ENCODE measurements at places on chromosomes 4 and X. TPM values are rescaled to one million over a fixed set of nuclear protein-coding genes. Genes with fewer than 3 reads are reported as not detected.

DNA sequence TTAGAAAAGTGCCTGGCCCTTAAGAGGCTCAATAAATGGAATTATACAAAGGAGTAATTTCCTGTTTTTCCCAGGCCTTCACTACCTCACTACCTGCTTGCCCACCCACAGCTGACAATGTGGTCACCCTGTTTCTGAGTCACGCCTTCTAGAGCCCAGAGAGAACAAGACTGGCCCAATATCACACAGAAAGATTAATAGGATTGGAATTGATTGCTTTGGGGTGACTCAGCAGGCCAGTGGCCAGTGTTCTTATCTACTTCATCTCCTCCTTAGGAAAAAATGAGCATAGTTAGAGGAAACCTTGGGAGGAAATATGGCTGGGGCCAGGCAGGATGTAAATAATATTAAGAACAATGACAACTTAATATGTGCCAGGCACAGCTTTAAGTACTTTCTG lies 4.5 kb upstream of the FGF16 start:
- no peak for DNase-seq

Gene GABRG1
- total RNA-seq, result not detected

DNA sequence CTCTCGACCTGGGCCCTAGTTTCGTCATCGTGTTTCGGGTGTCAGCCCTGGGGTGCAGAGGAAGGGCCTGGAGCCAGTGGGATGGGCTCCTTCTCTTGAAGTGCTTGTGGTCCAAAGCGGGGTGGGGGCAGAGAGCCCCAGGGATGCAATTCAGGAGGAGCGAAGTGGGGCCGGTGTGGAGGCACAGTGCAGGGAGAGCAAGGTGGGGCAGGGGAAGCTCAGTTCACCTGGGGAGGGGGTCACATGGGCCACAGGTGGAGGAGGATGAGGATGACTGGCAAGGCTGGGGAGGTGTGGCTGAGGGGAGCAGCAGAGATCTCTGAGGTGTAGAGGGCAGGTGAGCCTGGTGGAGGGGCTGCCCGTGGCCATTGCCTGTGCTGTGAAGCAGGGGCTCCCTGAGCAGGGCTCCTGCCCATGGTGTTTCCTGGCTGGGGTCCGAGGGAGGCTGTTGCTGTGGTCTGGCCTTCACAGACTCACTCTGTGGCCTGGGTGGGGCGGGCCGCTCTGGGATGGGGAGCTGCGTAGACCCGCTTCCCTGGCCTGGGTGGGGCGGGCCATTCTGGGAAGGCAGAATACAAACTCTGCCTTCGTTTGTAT lies 6.9 kb downstream of the SORCS2 start:
- no peak for DNase-seq

- DNase-seq, result no peak
These were observed 2.7 kb downstream of the RASL11B start for GRCh38 chr4:52864793-52865192.

Gene TLR6
- total RNA-seq, result 7.3 TPM

Gene SCML2
- 1.2 TPM for total RNA-seq

- no peak for DNase-seq
These were observed at the start of gene LNX1 for GRCh38 chr4:53591372-53591892. Gene LNX1, minus strand, starts transcription at chr4:53591486. Its CDS starts 17,484 bp downstream, at chr4:53574002.

Gene CT55
- total RNA-seq, result not detected

Gene FAM9C
- total RNA-seq, result not detected

DNA sequence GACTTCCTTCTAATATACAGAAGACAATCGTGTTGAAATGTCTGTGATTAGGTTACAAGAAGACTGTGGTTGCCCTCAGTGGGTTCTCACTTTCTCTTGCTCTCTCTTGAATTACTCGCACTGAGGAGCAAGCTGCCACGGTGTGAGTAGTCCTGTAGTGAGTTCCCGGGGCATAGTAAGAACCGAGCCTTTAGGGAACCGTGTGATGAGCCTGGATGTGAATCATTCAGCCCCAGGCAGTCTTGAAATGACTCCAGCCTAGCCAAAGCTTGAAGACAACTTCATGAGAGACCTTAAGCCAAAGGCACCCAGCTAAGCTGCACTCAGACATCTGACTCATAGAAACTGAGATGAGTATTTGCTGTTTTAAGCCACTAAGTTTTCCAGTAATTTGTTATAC lies 292.7 kb downstream of the SPOCK3 start:
- DNase-seq, result no peak

DNA sequence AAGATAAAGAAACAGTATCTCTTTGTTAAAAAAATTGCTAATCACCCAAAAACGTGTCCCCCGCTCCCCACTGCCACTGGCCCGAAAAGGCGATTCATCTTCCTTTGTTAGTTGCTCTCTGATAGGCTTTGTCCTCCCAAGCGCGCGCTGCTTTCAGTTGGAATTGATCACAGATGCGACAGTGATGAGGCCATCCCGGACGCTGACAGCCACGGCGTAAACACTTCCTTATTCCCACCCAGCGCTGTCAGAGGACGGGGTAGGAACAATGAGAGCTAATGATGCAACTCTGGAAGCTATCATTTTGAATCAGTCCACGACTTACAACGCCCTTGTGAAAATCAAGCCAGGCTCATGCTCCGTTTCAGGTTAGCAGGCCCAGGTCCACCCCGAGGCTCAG lies 21.4 kb downstream of the SOD3 start:
- no peak for DNase-seq

DNA sequence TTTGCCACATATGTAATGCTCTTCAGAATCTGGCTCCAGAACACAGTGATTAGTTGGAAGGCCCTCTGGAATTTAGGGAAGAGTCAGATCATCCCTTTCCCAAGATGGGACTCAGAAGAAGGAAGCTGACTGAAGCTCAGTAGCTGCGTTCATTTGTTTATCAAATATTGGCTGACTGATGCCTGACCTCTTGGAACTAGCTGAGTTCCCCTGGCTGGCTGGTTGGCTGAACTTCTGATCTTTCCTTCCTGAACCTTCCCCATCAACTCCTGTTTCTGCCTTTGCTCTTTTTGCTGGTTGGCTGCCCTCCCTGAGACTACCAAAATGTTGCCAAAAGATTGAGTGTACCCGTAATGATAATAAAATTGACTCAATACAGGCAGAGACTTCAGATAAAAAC lies 866.5 kb upstream of the INTU start:
- DNase-seq, result no peak

Gene BEND4
- 0.23 TPM for total RNA-seq

GRCh38 chrX:10126834-10127233 lies 29.9 kb upstream of the CLCN4 start:
- DNase-seq, result no peak

- no peak for DNase-seq
These were observed 11.4 kb downstream of the RNF175 start for GRCh38 chr4:153748378-153748777.

Gene PPARGC1A
- total RNA-seq, result not detected

GRCh38 chrX:78182881-78183280 lies 43.4 kb upstream of the TAF9B start:
- no peak for DNase-seq

GRCh38 chrX:147913570-147913969 lies 1.9 kb downstream of the FMR1 start:
- no peak for DNase-seq

Gene ITGB1BP2
- 3.5 TPM for total RNA-seq

DNA sequence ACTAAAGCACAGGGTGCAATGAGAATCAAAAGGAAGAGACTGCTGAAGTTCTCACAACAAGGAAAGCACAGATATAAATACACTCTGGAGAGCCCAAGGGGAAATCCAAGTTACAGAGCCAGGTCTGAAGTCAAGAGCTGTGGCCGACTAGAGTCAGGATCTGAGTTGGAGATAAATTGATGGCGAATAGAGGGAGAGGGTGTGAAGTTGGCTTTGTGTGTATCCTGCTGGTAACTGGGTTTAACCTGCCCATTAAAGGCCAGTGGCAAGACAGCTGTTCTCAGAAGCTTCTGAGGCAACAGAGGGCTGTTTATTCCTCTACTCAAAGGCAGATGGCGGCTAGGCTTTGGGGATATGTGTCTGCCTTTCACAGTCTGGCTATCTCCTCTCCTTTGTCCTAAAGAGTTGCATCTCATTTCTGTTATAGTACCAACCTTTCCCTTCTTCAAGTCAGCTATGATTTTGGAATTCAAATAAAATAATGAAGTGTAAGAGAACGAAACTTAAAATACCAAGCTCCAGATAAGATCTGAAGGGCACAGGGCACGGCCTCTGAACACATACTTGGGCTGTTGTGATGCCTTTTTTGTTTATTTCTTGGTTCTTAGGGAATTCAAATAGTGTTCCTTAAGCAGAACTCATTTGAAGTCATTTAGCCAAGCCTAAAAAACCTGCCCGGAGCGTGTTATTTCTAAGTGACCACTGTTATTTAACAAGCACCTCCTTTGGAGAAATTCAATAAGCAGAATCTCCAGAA lies 142.1 kb downstream of the APBB2 start:
- DNase-seq, result no peak

DNA sequence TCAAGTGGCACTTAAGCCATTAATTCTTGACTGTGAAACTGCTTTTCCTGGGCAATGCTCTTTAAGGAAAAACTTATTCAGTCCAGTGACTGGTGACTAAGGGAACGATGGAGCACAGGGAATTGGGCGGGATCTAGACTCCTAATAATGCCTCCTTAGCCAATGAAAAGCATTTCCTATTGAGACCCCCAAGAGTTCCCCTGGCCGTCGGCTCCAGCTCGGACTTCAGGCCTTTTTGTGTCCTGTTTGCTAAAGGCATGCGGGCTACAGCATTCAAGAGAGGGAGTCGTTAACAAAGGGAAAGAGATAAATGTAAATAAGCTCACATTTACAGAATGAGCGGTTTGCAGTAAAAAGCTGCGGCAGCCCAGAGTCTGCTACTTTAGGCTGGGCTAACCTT lies at the start of gene LPAR4:
TSS of gene LPAR4 (plus strand) at position 232 of the 400 bp plus-strand sequence. CDS start 7,150 bp downstream, outside the sequence.
- no peak for DNase-seq

Gene IL21
- 0.28 TPM for total RNA-seq

DNA sequence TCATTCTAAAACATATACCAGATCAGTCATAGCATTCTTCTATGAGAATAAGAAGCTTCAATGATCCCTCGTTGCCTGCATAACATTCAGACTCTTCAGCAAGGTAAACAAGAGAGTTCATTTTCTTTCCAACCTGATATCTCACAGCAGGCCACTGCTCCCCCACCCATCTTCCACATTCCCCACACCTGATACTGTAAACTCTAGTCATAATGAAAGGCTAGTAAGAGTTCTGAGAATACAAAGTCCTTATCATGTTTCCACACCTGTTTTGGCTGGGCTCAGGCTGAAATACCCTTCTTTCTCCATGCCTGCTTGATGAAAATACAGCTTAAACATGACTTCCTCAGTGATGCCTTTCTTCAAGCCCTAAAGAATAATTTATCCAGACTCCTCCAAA lies 2.3 kb upstream of the AASDH start:
- DNase-seq, result no peak

DNA sequence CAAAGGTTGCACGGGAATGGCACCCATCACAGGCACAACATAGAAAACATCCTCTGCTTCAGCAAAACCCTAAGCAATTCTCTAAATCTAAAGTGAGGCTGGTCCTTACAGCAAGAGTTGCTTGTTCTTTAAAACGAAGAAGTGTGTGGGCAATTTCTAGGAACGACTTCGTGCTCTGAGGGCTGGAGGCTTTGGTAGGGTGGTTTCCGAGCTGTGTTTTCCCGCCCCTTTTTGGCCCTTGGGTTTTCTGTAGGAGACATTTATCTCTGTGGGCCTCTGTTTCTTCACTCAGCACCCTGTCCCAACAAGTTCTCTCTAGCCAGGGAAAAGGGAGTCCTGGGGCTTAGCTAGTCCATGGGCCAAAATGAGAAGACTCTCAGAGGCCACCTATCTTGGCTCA lies 84.2 kb downstream of the SLC2A9 start:
- no peak for DNase-seq

DNA sequence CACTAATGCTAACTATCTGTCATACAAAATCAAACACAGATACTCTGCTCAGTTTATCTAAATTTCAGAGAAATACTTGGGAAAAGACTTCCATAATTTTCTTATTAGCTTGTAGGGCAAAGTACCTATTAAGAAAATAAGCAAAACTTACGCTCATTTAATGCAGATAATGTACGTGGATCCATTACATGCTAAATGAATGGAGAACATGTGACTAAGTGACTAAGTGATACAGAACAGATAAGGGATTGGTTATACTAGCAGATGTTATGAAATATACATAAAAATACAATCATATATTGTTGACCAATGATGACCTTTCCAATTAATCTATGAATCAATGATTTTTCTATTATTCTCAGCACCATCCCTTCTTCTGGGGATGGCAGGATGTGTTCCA lies 25.7 kb downstream of the EREG start:
- DNase-seq, result no peak

GRCh38 chrX:43552156-43552555 lies 103.9 kb upstream of the MAOA start:
- no peak for DNase-seq

- no peak for DNase-seq
These were observed 139.3 kb downstream of the TLL1 start for GRCh38 chr4:166012129-166013030.

DNA sequence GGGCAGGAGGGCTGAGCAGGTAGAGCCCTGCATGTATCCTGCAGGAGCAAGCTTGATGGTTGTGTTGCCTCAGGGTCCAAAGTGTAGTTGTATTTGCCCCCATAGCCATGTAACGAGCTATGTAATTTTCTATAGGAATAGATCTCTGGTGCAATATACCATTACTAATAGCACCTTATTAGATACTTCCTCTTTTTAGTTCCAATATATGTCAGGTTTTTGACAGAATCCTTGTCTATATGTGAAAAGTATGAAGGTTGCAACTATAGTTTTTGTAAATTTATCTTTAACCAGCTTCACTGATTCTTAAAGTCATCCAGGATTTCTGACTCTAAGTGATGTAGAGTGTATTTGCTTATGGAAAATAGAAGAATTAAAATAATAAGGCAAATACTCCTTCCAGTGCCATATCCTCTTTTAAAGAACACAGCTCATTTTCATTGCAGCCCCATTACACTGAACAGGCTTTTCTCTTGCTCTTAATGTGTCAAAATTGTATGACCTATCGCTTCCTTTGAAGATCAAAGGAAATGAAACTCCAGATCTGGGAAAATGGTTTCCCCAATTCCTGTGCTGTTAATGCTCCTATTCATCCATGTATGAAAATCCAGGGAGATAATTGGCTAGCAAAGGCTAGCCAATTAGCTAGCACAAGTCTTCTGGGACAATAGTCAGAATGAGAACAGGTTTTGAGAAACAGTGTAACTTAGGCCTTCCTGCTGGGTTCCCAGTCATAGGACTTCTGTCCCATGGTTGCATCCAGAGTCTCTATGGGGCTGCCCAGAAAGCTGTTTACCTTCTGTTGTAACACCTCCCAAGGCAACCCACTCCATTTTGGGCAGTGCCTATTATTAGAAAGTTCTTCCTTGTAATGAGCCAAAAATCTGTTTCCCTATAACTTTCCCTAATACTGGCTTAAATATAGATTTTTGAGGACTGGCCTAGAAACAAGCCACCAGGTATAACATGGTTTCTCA lies 90.6 kb downstream of the TSPAN7 start:
- DNase-seq, result no peak

DNA sequence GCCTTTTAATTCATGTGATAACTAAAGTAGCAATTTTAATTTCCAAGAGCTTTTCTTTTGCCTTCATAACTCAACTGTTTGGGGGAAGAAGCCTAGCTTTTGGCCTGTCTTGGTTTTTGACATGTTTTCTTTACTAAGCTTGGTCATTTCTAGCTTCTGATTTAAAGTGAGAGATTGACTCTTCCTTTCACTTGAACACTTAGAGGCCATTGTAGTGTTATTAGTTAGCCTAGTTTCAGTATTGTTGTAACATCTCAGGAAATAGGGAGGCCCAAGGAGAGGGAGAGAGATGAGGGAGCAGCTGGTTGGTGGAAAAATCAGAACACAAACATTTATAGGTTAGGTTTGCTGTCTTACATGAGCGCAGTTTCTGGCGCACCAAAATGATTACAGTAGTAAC lies 44.8 kb downstream of the DCLK2 start:
- no peak for DNase-seq

All from CD4-positive, alpha-beta memory T cell (primary cell).